Stimulated activated CD8-positive, alpha-beta memory T cell treated with anti-CD3 and anti-CD28 coated beads, Interleukin-4, amount 100 ng/mL, for 1 hour (primary cell): ENCODE measurements at places on chromosomes 1 and 21.

DNA sequence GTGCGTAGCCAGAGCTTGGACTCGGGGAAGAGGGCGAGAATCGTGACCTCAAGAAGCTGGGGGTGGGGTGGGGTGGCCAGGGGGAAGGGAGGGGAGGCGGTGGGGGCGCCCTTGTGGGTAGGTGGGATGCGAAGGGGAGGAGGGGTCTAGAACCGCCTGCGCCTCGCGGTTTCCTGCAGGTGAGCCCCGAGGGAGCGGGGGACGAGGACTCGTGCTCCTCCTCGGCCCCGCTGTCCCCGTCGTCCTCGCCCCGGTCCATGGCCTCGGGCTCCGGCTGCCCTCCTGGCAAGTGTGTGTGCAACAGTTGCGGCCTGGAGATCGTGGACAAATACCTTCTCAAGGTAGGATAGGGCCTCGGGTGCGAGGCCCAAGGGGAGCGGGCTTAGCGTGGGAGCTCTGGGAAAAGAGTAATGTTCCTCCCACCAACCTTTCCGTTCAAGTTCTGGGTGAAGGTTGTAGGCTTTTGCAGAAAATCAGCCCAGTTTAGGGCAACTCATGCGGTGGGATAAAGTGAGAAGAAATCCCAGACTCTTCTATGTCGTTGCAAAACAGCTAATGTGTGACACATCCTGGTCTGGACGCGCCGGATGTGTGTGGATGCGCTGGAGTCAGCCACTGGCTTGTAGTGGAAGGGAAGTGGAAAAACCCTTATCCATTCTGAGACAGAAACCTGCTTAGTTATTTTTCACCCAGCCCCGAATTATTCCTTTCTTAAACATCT is 2.9 kb downstream of the LHX8 start:
- DNase-seq = no peak

- DNase-seq = no peak
These were observed 5.0 kb upstream of the HPCA start for GRCh38 chr1:32881291-32881690.

GRCh38 chr1:62450301-62450700 is 13.5 kb downstream of the USP1 start:
- no peak for DNase-seq

- DNase-seq = no peak
These were observed 45.8 kb upstream of the CYP2J2 start for GRCh38 chr1:59972216-59972927.

DNA sequence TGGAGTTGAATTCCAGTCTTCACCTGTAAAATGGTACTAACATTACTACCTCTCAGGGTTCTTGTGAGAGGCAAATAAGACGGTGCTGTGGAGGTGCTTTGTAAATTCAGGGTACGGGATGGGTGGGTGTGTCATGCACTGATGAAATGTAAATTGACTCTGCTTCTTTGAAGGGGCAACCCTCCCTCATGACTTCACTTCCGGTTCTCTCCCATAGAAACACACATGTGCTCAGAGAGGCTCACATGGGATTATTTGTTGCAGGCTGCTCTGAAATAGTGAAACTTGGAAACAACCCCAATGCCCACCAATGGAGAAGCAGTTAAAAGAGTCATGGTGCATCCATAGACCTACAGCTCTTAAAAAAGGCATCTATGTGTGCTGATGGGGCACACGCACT is 44.9 kb upstream of the SCMH1 start:
- no peak for DNase-seq

DNA sequence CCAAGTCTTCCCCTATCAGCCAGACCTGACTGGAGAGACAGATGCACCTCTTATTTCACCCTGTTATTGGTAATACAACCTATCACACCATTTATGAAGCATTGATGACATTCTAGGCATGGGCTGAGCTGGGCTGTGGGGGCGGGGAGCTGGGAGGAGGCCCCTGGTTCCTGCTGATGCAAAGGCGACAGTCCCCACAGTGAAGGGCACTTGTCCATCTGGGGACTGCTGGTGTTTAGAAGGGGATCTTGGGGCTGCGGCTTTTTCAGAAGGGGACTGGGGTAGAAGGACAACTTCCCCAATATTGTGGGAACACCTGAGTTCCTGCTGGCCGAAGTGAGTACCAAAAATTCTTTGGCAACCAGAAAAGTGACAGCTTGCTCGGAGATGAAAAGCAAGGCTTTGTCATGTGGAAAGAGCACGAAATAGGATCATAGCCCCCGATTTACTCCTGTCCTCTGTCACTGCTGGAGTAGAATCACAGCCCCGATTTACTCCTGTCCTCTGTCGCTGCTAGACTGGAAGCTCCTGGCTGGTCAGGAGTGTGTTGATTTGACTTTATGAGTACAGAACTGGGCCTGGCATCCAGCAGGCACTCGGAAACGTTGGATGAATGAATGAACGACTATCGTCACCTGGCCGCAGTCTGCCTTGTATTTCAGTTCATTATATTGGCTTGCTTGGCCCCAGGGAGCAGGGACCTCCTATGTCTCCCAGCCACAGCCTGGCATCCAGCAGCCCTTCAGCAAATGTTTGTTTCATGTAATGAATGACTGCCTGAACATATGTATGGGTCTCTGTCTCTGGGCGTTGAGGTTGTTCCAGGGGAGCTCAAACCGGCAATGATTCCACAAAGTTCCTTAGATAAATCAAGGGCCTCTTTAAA is 16.5 kb upstream of the ETV3L start:
- no peak for DNase-seq

DNA sequence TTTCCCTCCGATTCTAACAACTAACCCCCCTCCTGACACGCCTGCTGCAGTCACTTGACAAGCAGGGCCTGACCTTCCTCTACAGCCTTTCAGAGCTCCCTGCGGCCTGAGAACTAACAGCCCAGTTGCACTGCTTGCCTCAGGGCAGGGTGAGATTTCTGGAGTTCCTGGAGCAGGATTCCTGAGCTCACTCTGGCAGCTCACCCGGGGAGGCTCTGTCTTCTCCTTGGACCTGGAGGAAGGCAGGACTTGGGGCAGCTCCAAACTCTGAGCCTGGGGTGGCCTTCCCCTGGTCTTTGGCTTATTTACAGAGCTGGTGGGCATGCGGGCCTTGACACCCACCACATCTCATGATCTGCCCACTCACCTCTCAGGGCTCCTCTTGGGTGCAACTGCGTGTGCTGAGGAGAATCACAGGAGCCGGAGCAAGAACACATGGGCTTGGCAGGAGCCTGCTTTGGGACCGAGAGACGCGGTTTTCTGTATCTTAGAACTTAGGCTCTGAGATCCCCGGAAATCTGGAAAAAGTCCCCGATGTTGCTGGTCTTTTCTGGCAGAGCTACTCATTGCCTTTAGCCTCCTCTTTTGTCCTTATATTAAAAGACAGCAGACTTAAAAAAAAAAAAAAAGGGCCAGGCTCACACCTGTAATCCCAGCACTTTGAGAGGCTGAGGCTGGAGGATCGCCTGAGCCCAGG is 13.1 kb upstream of the SLC25A34 start:
- DNase-seq = no peak

GRCh38 chr1:175419684-175420517 is 227.3 kb upstream of the KIAA0040 start:
- DNase-seq = no peak

DNA sequence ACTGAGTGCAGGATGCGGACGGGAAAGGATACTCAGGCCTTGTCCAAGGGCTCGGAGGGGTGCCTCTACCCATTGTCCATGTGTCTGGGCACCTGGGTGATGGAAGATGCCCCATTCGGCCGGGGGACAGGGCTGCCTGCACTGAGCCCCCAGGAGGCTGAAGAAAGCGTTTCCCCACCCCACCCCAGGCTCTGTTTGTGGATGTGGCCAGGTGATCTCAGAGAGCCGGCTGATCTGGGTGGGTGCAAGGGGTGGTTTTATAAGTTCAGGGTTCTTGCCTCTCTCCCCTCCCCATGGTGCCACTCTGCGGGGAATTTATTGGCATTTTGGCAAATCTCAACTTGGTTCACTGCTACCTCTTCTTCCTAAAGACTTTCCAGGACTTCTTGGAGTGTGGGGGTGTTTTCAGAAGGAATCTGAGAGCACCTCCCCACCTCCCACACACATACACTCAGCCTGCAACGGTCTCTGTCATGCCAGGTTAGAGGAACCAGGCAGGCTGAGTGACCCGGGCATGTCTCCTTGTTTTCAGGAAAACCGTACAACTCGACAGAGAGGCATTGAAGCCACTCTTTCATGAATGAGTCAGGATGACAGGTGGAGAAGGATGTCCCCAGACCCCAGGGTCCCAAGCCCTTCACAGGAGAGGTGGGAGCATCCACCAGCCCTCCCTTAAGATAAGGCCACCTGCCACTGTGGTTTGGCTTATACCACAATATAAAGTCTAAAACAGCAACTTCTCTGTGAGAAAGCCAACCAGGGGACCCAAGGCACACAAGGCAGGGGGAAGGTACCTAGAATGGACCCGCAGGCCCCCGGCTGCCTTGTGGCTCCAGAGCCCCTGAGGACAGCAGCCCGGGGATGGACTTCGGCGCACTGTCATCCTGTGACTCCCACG is 174.9 kb downstream of the ETS2 start:
- DNase-seq = no peak

GRCh38 chr1:151006327-151007052 is at the start of gene MINDY1:
MINDY1 (minus strand) TSS chr1:151006902; CDS start chr1:151002617, 4,285 bp downstream.
- no peak for DNase-seq

- no peak for DNase-seq
These were observed 70.2 kb downstream of the SH3GLB1 start for GRCh38 chr1:86774305-86775295.

- DNase-seq = no peak
These were observed 33.1 kb upstream of the SELENON start for GRCh38 chr1:25766721-25767436.

DNA sequence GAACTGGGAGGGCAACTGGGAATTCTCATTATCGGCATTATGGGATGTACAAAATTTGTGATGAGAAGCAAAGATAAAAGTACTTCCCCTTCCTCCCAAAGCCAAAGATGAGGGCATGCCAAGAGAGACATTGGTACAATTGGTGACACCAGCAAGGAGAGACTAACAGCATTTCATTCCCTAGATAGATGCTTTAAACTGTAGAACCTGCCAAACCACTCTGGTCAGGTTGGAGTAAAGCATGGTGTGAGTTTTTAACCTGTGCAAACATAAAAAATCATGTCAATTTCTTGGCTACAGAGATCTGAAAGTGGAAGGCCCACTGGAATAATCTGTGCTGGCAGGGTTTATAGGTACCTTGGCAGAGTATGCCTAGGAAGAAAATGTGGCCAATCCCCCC is 19.4 kb downstream of the CTXND2 start:
- DNase-seq = no peak

DNA sequence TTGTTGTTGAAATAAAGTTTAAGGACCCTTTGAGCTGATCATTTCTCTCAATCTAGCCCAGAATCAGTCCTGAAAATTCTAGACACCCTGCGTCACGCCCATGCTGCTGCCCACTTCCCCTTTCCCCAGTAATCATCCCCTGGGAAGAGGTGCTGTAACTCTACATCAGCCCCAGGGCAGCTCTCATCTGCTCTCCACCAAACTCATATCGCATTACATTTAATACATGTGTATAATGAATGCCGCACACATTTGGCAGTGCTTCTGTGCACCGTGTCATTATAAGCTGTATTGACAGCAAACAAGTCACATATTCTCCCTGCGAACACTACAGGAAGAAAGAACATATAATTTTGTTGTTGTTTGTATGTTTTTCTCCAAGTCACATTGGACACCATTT is 539.7 kb upstream of the DAB1 start:
- no peak for DNase-seq
